Sciatic nerve (tissue), 2 donors: ENCODE measurements at places on chromosomes 2 and 18. TPM values are rescaled to one million over a fixed set of nuclear protein-coding genes. Genes with fewer than 3 reads are reported as not detected.

SNED1 gene
- 148 TPM for total RNA-seq

CRYGC gene
- total RNA-seq, result not detected

MALL gene
- total RNA-seq, result 24.1 TPM

NGEF gene
- total RNA-seq, result 17.5 TPM

CYBRD1 gene
- 280 TPM for total RNA-seq

LCT gene
- 0.04 TPM for total RNA-seq

UGT1A3 gene
- total RNA-seq, result not detected

ST8SIA5 gene
- 0.22 TPM for total RNA-seq
